Naive thymus-derived CD4-positive, alpha-beta T cell (primary cell): ENCODE measurements at places on chromosomes 16 and 17. TPM values are rescaled to one million over a fixed set of nuclear protein-coding genes. Genes with fewer than 3 reads are reported as not detected.

The HS3ST6 gene
- not detected for total RNA-seq

GRCh38 chr17:60372790-60373483 lies 19.0 kb downstream of the USP32 start:
- no peak for DNase-seq

DNA sequence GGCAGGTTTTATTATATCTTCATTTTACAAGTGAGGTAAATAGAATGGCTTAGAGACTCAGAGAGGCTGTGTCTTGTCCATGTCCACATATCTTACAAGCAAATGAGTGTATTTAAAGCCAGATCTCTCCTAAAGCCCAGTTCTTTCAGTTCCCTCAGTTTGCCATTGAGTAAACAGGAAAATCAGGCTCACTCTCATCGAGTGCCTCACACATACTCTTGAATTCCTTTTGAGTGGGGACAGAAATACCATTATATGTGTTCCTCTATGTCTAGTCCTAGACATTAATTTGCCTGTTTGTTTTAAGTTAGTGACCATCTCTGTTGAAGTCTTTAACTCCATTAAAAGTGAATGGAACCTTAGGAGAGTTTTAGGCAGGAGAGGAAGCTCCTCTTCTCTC lies 40.1 kb downstream of the BPTF start:
- DNase-seq: no peak

GRCh38 chr16:84794186-84794585 lies 25.6 kb upstream of the CRISPLD2 start:
- DNase-seq: no peak

DNA sequence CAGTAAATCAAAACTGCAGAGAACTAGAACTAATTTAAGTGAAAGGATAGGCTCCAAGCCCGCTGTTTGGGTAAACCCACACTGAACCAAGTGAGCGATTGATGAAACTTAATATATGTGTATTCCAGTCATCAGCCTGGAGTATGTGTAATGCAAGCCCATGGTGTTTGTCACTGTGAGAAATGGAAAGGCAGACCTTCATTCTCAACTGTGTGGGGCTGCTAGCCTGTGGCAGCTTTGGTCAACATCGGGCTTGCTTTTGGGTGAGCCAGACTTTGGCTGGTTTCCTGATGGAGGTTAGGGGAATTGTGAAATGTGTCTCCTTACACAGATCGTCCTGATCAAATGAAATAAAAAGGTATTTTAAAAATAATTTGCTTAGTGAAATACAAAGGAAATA lies 279.9 kb downstream of the IRX3 start:
- no peak for DNase-seq

The SYNGR3 gene
- 5.0 TPM for total RNA-seq

DNA sequence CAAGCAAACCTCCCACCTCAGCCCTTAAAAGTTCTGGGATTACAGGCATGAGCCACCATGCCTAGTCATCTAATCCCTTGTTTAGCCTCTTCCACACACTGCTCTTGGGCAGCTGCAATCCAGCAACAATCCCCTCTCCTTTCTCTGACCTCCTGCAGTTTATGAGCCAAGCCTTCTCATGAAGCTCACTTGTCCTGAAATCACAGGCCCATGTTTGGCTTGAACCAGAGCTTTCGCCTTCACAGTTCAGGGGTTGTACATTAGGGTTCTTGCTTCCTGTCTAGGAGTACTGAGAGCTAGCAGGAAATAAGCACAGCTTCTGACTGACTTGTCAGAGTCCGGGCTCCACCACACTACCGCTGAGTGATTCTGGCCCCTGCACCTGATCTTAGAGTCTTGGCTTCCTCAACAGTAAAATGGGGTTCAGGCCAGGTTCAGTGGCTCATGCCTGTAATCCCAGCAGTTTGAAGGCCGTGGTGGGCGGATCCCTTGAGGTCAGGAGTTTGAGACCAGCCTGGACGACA lies 16.3 kb downstream of the ERAL1 start:
- peak; percentile 45 for DNase-seq

The TMEM186 gene
- 16.1 TPM for total RNA-seq

DNA sequence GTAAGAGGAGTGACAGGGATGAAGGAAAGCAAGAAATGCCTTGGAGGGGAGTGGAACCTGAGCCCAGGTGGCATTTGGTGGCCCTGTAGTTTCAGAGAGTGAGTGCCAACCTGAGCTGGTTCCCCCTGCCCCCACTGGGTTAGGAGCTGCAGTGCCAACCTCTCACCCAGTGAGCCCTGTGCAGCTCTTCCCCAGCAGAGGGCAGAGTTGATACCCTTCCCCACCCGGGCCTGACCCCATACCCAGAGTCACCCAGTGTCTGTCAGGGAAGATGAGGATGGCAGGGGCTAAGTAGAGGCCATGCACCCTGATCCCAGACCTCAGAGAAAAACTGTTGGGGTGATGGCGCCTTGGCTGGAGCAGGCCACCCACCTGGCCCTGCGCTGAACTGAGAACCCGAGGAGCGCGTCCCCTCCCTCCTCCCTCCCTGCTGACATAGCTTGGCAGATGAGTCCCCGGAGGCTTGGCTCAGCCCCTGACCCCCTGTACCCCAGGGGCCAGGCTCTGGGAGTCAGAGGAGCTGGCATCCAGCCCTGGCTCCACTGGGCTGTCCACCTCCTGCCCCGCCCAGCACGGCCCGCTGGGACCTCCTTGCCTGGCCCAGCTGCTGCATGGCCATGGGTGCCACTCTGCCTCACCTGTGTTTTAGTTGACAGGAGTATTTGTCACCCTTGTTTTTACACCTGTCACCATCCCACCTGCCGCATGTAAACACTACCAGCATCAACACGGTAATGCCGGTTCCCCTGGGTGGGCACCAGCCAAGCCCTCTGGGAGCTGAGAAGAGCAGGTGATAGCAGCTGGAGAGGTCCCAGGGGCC lies 113.9 kb downstream of the AMFR start:
- DNase-seq: no peak

GRCh38 chr16:30966033-30966619 lies 8.6 kb downstream of the SETD1A start:
- no peak for DNase-seq

DNA sequence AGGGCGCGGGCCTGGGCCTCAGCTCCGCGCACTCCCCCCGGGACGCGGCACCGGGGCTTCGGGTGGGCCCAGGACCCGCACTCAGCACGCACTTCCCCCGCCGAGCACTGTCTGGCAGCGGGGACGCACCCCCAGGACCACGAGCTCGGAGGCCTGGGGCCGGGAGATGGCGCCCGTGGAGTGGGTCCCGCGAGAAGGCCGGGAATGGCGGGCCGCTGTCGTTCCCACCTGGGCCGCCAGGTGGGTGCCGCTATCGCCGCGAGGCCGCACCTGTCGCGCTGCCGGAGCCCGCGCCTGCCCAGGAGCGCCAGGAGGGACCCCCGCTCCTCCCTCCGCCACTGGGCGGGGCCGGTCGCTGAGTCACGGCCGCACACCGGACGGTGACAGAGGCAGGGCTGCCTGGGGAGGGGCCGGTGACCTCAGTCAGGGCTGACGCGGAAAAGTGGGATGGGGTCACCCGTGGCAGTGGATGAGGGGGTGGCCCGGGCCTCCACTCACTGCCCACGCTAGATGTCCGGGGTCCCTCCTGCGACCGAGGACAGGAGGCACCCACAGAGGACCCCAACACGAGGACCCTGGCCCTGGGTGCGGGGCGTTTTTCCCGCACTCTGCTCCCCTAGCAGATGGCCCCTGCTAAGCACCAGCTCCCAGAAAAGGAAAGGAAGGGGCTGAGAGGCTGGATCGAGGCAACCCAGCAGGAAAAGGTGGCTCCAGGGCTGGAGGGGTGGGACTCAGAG lies 6.9 kb upstream of the ACTG1 start:
- DNase-seq: peak; percentile 59

The HOXB4 gene
- total RNA-seq: 1.8 TPM

The MYH2 gene
- not detected in 2 replicates for total RNA-seq

GRCh38 chr17:70202840-70203239 lies 33.5 kb downstream of the KCNJ2 start:
- DNase-seq: no peak

DNA sequence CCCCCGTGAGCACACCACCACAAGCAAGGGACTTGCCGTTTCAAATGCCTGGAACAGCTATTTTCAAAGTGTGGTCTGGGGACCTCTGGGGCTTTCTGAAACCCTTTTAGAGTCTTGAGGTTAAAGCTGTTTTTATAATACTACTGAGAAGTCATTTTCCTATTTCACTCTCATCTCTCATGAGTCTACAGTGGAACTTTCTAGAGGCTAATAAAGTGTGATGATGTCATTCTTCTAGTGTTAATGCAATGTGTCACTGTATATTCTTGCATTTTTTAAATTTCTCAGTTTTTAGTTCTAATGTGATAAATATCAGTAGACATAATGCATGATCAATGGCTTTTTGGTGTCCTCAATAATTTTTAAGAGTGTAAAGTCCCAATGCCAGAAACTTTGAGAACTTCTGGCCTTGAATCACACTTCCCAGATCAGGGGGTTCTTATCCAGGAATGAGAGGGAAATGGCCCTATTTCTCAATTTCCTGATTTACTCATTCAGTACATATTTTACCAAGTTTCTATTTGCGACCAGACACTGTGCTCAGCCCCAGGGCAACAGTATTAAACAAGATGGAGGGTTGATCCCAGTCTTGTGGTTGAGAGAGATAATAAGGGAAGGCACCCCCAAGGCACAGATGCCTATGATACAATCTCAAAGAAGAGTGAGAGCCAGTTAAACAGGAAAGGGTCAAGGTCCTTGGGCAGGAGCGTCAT lies 444.0 kb downstream of the HS3ST3B1 start:
- DNase-seq: no peak

DNA sequence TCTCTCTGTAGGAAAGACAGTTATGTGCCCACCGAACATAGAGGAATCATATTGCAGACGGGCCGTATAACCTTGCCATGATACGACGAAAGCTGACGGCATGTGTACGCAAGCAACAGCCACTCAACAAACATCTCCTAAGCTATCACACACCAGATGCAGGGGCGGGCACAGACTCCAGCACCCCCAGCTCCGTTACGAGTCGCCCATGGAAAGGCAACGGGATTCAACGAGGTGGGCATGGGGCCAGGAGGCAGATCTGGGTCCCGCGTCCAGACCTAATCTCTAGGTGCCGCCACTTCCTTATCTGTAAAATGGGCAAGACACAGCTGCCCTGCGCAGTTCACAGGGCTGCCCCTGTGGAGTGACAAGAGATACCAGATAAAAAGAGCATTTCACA lies 35.6 kb downstream of the ABR start:
- no peak for DNase-seq

DNA sequence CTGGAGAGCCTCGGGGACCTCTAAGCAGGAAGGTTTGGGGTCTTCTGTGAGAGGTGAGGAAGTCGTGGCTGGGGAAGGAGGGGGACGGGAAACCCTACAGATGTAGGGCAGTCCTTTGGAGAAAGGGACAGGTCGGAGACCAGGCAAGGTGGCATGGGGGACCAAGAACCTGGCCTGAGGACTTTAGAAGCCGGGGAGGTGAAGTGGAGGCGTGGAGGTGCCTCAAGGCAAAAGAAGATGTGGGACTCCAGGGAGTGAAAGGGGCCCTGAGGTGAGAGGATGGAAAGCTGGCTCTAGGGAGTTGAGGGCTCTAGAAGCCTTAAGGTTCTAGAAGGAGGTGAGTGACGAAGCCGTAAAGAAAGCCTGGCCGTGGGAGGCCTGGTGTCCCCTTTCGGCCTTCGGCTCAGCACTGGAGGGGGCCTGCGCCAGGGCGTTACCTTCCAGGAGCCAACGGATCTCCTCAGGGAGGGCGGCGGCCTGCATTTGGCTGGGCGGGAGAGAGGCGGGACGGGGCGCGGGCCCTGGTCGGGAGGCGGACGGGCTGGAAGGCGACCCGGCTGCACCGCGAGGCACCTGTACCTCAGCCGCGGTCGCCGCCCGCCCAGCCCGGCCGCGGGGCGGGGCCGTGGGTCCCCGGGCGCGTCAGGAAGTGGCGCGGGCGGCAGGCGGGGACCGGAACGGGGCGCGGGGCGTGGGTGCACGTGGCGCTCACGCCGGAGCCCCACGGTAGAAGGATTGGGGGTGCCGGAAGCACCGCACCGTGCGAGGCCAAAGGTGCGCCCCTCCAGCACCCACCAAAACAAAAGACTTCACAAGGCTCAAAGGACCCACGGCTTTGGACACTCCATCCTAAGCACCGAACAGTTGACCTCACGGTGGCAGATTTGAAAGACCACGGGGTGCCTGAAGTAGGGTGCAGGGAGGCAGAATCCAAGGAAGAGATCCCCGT lies at the start of gene SKAP1:
SKAP1 (minus strand) TSS at position 577 of the 949 bp plus-strand sequence.
- peak; percentile 59 for DNase-seq

The ALOX15 gene
- not detected in 2 replicates for total RNA-seq

GRCh38 chr16:89409161-89409711 lies 81.1 kb downstream of the ANKRD11 start:
- peak; percentile 25 for DNase-seq

DNA sequence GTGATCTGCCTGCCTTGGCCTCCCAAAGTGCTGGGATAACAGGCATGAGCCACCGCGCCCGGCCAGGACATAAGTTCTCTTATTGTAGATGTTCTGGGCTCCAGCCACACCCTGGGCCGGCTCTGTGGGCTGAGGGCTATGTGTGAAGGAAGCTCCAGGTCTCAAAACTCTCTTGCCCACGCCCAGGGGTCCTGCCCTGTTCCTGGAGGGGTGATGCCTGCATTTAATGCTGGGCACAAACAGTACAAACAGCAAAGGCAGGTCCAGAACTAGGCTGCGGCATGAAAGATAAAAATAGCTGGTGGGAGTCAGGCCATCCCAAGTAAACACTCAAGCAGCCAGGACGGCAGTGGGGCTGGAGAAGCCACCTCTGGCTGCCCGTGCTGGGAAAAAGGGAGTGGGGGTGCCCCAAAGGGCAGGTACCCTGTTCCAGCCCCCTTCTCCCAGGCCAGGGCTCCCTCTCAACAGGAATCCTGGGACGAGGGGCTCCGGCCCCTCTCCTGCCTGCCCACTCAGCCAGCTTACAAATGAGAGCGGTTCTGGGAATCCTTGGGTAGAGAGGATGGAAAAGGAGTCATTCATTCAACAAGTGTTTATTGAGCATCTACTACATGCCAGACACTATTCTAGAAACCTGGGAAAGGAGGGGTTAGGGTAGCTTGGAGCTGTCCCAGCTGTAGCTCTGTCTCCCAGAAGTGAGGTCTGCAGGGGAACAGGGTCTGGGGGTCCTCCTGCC lies 4.6 kb downstream of the TRIM47 start:
- no peak for DNase-seq

DNA sequence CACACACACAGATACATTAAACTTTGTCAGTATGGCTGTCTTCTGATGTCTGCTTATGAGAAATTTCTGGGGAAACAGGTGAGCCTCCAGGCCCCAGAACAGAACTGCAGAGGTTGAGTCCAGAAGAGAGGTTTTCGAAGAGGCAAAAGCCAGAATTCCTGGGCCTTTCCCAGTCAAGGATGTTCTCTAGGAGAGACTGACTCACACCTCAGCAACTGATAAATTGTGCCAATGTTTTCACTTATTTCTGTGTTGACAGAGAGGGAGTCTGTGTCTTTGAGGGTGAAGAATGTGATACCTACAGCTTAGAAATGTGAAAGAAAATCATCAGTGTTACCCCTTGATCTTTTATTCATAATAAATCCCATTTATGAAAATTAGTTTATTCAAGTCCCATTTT lies 30.3 kb downstream of the LDHD start:
- no peak for DNase-seq

DNA sequence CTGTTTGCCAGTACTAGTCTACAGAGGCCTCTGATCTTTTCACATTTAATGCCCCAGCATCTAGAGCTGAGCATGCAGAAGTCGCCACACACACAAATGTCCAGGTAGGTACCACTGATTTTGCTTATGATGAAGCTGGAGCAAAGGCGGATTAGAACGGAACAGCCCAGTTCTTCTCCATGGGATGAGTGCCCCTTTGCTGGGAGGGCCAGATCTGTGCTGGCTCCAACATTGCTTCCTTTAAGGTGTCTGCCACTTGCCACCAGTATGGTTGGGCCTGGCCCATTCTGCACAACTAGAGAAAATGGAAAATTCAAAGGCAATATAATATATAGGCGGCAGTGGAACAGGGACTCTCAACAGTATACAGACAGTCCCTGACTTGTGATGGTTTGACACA lies 2.2 kb upstream of the MNT start:
- no peak for DNase-seq
